Left renal pelvis (tissue), 4 donors: ENCODE measurements at places on chromosomes 5 and 9.

DNA sequence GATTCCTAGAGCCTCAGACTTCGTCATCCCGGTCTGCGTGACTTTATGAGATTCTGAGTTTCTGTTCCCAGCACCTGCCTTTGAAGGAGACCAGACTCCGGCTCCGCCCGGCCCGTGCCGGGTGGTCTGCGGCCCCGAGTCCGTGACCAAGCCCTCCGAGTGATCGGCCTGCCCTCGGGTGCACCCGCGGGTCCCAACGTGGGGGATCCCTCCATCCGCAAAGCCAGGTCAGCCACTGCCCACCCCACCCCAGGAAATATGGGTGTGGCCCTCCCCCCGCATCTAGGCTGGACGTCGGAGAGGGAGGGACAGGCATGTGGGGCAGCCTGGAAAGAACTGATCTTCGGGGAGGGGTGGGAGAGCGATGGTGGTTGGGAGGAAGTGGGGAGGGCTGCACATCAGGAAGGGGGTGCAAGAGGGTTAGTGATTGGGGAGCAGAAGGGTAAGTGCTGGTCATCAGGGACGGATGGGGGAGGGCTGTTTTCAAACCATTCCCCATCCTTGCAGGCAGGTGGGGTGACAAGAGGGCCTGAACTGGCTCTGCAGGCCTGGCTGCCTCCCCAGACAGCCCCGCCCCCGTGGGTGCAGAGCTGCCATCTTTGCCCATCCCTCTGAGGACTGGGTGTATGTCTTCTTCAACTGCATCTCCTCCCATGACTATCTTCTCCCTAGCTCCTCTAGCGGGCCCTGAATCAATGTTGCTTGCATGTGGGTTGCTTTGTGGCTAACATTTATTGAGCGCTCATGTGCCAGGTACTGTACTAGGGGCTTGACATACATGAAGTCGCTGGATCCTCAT, 747 bp downstream of the LRSAM1 start:
- no peak for DNase-seq

DNA sequence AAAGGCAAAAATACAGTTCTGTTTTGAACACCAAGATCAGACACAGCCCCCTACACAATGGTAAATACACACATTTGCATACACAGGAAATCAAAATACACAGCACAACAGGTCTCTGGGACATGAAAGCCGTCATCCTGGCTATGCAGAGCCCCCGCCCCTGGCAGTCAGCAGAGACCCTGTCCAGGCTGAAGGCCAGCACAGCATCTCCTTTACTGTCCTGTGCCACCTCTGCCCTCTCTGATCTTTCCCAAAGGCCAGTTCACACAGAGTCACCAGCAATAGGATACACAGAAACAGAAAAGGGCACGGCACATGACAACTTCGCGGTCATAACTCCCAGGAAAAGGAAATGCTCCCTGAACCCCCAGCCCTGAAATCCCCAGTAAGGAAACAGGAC, 34.2 kb upstream of the SMU1 start:
- DNase-seq, result no peak

- no peak for DNase-seq
These were observed 40.8 kb downstream of the CTSL start for GRCh38 chr9:87766697-87767096.

DNA sequence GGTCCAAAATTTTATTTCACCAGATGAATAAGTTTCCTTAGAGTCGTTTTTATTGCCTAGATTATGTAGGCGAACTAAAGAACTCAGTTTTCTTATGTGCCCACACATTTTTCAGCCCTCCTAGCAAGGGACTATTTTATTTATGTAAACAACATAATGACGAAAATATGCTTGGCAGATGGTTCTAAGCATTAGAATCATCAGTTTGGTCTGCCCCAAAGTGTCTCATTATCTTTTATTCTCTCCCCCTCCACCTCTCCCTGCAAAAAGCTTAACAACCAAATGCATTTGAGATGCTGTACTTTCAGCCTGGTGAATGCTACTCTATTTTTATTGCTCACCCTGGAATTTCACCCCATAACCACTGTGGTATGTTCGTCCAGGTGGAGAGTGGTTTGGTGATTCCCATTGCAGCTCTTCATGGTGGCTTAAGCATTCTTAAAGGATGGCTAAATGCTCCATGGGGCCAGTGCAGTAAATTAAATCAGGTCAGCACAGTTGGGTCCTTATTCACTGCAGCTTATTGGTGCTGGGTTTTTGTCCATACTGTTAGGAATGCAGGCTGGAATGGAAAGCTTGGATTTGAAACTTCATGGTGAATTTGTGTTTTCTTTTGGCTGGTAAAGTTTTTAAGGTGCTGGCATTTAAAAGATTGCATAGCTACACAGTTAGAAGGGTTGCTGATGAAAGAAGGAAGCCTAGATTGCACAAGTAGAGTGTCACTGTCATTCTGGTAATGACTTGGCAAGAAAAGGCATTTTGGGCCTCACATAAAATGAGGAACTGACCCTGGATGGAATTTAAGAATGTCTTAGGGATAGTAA, 39.2 kb downstream of the TLE4 start:
- DNase-seq, result no peak

- no peak for DNase-seq
These were observed 97.7 kb downstream of the ASTN2 start for GRCh38 chr9:117317192-117317591.

DNA sequence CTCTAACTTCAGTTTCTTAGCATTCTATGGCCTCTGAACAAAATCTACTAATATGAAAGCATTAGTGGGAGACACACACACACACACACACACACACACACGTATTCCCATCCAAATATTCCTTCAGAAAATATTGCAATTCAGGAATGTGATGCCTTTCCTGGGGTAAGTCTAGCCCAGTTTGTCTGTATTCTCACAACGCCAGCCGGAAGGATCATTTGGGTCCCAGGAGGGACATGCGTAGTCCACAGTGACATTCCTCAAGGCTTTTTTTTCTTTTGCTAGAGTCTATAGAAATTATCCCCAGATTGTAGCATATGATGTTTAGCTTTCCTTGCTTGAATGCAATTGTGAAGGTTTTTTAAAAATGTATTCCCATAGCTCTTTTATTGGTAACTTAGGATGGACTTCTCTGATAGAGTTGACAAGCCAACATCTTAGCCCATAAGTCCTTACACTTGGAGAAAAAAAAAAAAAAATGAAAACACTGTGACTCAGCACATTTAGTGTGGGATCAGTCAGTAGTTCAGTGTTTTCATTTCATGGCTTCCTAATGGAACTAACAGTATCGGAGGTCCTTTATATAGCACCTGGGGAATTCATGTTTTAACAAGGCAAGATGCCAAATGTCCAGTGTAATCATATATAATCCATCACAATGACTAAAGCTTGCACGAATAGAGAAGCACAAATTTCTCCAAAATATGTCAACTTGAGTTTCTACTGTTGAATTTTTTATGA, 316.5 kb downstream of the DIRAS2 start:
- no peak for DNase-seq

- DNase-seq, result no peak
These were observed 5.1 kb downstream of the MGAT4B start for GRCh38 chr5:179801304-179802206.

- no peak for DNase-seq
These were observed 42.5 kb downstream of the ERGIC1 start for GRCh38 chr5:172876578-172876977.

- DNase-seq, result no peak
These were observed 42.0 kb downstream of the FRMPD1 start for GRCh38 chr9:37692622-37693221.

GRCh38 chr5:163947848-163948666, 442.6 kb downstream of the MAT2B start:
- no peak for DNase-seq

DNA sequence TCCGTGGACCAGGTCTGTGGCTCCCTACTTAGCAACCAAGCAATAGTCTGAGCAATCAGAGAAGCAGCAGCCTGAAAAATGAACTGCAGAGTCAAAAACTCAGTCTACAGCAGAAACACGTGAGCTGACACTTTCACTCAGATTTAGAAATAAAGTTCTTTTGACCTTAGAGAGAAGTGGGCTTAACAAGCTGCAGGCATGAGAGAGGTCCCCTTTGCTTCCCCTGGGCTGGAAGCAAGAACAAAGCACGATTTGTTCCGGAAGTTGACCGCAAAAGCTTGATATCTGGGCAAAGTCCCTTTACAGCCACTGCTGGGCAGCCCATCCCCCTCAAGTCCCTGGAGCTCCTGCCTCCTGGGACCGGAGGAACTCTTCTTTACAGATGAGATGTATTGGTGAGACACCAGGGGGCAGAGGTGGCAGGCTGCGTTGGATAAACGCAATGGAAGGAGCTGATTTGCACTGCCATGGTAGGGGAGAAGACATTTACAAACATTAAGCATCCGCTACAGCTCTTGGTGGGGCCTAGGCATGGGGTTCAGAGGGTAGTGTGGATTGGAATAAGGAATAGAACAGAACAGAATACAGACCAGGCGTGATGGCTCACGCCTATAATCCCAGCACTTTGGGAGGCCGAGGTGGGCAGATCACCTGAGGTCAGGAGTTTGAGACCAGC, 5.8 kb upstream of the SOWAHA start:
- no peak for DNase-seq

GRCh38 chr5:148666353-148666752, 12.0 kb upstream of the HTR4 start:
- no peak for DNase-seq

GRCh38 chr5:161261668-161262323, 284.7 kb downstream of the GABRB2 start:
- DNase-seq, result no peak

- no peak for DNase-seq
These were observed 17.5 kb downstream of the STXBP1 start for GRCh38 chr9:127629468-127630081.

GRCh38 chr5:64292611-64293215, 127.1 kb downstream of the RNF180 start:
- no peak for DNase-seq

- DNase-seq, result no peak
These were observed 109.2 kb downstream of the ARHGEF28 start for GRCh38 chr5:73735032-73735734.

GRCh38 chr5:157785801-157786200, 42.3 kb downstream of the LSM11 start:
- DNase-seq, result no peak

GRCh38 chr9:115495052-115495635, 377.2 kb upstream of the TNC start:
- DNase-seq, result no peak

- no peak for DNase-seq
These were observed 95.1 kb upstream of the TMED7 start for GRCh38 chr5:115720888-115721287.

DNA sequence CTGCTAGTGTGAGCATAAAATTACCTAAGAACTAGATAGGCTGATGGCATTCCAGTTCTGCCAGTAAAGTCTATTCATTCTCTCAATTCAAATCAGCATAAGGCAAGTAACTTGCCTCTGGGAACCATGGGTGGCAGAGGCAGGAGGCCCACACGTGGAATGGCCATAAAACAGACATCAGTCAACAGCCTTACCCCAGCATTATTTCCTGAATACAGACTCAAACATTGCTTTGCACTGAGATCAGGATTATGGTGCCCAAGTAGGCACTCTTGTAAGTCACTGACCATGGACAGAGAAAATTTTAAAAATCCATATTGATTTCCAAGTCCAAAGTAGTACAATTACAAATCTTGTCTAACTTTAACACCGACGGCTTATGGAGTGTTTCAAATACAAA, 157.7 kb downstream of the NR2F1-AS1 start:
- DNase-seq, result no peak

GRCh38 chr5:26948921-26949320, 89.5 kb downstream of the CDH9 start:
- no peak for DNase-seq

- DNase-seq, result no peak
These were observed 339.4 kb downstream of the PRELID2 start for GRCh38 chr5:145495741-145496140.

DNA sequence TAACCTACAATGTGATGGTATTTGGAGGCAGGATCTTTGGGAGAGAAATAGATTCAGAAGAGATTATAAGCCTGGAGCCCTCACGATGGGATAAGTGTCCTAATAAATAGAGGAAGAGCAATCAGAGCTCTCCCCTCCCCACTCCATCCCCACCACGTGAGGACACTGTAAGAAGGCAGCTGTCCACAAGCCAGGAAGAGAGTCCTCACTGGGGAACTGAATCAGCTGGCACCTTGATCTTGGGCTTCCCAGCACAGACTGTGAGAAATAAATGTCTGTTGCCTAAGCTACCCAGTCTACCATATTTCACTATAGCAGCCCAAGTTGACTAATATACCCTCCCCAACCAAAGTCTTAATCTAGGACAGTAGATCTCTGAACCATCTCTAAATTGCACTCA, 118.1 kb downstream of the SUSD1 start:
- no peak for DNase-seq

- no peak for DNase-seq
These were observed 117.2 kb upstream of the CACNA1B start for GRCh38 chr9:137760426-137760825.
